ENCODE measurements at places on chromosomes 11 and 22.

DNA sequence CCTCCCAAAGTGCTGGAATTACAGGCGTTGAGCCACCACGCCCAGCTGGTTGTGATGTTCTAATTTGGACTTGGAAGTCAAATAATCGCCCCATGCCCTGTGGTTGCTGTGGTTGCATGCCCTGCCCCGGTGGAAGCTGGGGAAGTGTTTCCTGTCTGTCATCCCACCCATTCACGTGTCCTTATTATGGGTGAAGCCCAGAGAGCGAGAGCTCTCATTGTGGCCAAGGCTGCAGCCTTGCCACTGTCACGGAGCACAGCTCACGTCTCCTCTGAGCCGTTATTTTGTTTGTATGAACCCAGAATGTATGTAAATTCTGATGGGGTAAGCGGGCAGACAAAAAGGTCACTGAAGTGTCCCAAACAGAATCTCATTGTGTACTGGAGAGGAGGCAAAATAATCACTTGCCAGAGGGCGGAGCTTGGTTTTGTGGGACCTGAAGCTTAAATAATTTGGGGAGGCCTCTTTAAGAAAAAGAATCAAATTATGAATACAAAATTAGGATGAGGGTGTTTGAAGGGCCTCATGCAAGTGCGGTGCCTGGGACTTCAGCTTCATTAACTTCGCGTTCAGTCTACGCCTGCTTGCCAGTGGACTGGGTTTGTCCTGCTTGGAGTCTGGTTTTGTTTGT is 25.8 kb upstream of the TREH start:
- no peak for DNase-seq

- DNase-seq = no peak
These were observed 12.9 kb downstream of the CSDC2 start for GRCh38 chr22:41573677-41574076.

GRCh38 chr22:24175160-24175808 is 6.0 kb upstream of the SUSD2 start:
- DNase-seq = no peak

- no peak for DNase-seq
These were observed 9.6 kb upstream of the UCP3 start for GRCh38 chr11:74018331-74019005.

GRCh38 chr11:24389575-24389974 is 107.3 kb upstream of the LUZP2 start:
- no peak for DNase-seq

DNA sequence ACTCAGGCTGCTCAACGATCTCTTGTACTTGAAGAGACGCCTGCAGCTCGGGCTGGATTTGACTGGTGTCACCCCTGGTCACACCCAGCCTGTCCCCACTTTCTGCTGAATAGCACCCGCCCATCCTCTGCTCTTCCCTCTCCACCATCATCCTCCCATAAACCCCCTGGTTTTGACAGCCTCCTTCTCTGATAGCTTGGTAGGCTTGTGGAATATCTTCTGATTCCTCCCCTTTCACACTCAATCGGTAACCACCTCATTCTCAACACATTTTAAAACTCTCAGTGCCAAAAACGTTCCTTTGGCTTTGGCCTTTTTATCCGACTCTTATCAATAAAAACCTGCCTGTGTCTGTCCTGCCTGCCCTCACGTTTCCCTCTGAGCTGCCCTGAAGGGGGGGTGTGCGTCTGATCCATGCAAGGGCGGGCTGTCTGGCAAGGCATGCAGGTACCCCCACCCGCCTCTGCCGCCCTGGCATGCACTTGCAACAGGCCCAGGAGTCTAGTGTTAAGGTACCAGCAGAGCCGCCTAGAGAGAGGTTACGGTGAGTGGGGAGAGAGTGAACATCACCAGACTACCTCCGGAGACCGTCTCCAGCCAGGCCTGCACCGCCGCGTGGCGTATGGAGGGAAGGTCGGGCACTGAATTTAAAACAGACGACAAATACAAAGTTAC is 51.7 kb upstream of the BID start:
- no peak for DNase-seq

Data from GM12864 (cell line).